ENCODE measurements at places on chromosomes 13 and 19. TPM values are rescaled to one million over a fixed set of nuclear protein-coding genes. Genes with fewer than 3 reads are reported as not detected.
A peak's percentile ranks its signal among the peaks of the same experiment; 100 is the strongest.

- no peak for DNase-seq
These were observed 300.8 kb downstream of the EFNB2 start for GRCh38 chr13:106234636-106235035.

GRCh38 chr13:95388420-95389079, 87.3 kb upstream of the ABCC4 start:
- no peak for DNase-seq

GRCh38 chr13:29472332-29472961, 123.0 kb downstream of the SLC7A1 start:
- no peak for DNase-seq

- no peak for DNase-seq
These were observed 52.9 kb downstream of the SLC7A9 start for GRCh38 chr19:32816555-32817099.

- DNase-seq, result peak; percentile 64
These were observed 341.6 kb downstream of the DNAJC15 start for GRCh38 chr13:43365039-43365344.

DNA sequence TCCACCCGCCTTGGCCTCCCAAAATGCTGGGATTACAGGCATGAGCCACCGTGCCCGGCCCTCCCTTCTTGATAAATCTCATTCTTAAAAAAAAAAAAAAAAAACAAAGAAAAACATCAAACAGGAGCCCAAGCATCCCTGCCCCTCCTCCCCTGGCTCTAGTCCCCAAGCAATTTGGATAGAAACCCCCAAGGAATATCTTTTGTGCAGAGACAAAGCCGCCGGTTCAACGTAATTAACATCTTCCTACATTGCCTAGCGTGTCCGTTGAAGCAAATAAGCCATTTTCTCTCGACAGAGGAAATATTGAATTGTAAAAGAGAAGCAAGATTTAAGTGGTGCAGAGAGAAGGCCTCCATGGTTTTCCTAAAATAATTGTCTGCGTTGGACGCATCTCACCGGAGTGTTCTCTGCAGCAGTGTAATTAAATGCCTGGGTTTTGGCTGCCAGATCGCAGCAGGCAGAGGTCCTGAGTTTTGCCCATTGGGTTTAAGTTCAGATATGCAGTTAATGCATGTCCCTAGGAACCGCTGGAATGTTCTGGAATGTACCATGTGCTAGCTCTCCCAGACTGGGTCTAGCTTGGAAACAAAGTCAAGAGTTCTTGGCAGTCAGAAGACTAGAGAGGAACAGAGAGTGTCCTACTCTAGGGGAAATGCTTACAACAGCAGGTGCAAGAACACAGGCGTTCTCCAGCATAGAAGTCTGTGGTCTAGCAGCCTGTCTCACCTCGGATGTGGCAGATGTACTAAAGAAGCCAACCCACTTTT, 30.8 kb downstream of the PIN1 start:
- DNase-seq, result no peak

DNA sequence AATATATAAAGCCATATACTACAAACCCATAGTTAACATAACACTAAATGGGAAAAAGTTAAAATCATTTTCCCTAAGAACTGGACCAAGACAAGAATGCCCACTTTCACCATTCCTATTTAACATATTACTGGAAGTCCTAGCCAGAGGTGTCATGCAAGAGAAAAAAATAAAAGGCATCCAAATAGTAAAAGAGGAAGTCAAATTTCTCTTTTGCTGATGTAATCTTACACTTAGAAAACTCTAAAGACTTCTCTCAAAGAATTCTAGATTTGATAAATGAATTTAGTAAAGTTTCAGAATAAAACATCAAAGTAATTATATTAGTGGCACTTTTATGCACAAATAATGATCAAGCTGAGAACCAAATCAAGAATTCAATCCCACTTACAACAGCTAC, 678.9 kb upstream of the SLITRK5 start:
- no peak for DNase-seq

DNA sequence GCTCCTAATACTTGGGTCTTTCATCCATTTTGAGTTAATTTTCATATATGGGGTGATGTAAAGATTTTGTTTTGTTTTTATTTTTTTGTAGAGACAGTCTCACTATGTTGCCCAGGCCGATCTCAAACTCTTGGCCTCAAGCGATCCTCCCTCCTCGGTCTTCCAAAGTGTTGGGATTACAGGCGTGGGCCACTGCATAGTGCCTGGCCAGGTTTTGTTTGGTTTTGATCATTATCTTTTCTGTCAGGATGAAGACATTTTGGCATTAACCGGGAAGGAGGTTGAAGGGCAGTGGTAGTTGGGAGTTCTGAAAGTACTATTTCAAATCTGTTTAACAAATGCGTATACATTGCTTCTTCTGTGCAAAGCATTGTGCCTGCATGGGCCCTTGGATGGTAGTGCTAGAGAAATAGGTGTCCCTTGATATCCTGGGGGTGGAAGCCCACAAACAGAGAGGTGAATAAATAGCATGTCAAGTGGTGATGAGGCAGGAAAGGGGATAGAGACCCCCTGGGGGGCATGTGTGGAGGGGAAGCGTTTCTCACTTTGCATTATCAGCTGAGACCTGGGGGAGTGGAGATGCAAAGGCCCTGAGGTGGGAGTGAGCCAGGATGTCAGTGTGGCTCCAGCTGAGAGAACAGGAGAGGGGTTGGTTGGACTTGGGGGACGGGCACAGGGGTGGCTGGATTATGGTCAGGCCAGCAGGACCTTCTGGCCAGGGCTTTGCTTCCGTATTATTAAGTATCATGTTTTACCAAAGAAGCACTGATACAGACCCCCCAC, 41.4 kb downstream of the GATAD2A start:
- no peak for DNase-seq

DNA sequence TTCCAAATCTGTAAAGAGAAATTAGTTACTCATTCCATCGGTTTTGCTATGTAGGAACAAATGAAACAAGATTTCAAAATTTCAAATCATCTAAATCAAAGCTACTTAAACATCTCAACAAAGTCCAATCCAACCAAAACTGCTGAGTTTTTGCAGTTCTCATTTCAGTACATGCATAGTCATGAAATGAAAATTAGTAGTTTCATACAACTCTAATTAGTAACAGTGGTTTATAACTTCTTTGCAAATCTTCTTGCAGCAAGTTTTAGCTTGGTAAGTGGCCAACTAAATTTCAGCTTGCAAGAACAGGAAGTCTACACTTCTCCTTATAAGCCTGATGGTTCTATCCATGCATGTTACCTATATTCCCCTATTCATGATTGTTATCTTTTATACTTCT, 75.6 kb downstream of the SPRY2 start:
- DNase-seq, result no peak

DNA sequence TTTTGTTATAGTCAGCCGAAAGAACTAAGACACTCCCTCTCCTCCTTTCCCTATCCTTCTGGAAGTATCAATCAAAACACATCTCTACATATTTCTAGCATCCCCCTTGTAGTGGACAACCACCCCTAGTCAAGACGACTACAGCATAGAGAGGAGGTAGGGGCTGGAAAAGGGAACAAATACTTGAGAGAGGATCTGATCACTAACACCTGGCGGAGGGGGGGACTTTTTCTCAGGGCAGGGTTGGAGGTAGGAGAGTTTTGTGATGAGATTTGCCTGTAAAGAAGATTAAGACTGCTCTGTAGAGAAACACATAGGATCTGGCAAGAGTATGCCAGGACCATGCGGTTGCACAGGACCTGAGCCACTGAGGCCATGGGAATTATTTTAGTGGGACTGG, 208.1 kb downstream of the SHISA2 start:
- no peak for DNase-seq

DNA sequence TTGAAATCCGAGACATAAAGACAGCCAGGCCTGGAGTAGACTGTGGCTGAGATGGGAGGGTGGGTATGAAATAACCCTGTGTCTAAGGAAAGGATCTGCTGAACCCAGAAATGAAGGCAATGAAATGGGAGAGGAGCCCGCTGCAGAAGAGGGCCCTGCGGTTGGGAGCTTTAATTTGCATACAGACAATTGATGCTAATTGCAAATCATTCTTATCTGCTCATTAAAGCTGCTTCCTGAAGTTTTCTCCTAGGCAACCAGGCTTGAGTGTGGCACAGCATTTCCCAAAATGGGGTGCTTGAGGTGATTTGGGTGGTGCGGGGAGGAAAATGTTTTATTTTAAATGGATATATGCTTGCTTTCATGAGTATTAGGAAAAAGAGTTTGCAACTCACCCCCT, 55.4 kb downstream of the DPF1 start:
- no peak for DNase-seq

GRCh38 chr19:8806661-8807060, 25.4 kb downstream of the ZNF558 start:
- no peak for DNase-seq

- no peak for DNase-seq
These were observed 316.2 kb downstream of the ENOX1 start for GRCh38 chr13:43470610-43471009.

GRCh38 chr13:41222259-41222852, 28.0 kb upstream of the KBTBD7 start:
- no peak for DNase-seq

DNA sequence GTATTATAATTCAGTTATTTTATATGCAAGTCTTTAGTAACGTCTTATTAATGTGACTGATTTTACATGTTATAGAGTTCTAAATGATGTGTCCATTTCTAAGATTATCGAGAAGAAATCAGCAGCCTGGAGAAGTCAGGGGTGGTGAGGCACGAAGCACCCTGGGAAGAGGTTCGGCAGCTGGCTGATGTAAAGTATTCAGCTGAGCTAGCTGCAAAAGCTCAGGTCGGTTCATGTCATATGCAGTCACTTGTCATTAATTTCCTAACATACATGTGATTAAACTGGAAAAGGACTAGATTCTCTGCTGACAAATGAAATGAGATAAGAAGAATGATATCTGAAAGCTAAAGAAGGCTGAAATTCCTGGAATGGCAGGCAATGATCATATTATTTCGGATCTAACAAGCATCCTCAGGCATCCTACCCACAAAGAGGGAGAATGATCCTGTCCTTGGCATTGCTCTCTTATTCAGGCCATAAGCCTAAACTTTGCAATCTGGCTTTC, 383.0 kb upstream of the SLITRK1 start:
- no peak for DNase-seq

DNA sequence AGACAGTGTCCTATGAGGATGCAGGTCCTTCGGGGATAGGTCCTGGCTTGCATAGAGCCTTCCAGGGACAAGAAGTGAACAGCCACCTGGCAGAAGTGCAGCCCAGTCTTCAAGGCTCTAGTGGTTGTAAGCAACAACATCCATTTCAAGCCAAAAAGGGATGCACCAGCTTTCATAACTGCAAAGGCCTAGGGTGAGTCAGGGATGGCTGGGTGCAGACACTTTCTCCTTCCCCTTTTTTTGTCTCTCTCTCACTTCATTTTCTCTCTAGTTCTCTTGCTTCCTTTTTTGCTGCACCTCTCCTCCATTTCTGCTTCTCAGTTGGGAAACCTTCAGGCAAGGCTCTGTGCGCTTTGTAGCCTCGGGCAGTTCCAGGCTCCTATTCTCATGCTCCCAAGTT, 196.2 kb upstream of the ZNF536 start:
- DNase-seq, result peak; percentile 64

GRCh38 chr19:10191347-10191746, 3.4 kb downstream of the DNMT1 start:
- DNase-seq, result no peak

- no peak for DNase-seq
These were observed 38.7 kb upstream of the C1QTNF9 start for GRCh38 chr13:24270639-24271141.

GRCh38 chr19:15337202-15337601, 4.9 kb upstream of the BRD4 start:
- no peak for DNase-seq

- DNase-seq, result no peak
These were observed at the start of gene KMT2B for GRCh38 chr19:35717665-35718344. Gene KMT2B, plus strand, starts transcription at chr19:35718003. Its CDS starts 16 bp downstream, at chr19:35718019.

GRCh38 chr13:29721766-29722165, 126.3 kb upstream of the SLC7A1 start:
- no peak for DNase-seq

GRCh38 chr13:87122551-87122950, 548.6 kb upstream of the SLITRK5 start:
- DNase-seq, result no peak

GRCh38 chr19:29745253-29745652, 30.2 kb upstream of the C19orf12 start:
- DNase-seq, result no peak

DNA sequence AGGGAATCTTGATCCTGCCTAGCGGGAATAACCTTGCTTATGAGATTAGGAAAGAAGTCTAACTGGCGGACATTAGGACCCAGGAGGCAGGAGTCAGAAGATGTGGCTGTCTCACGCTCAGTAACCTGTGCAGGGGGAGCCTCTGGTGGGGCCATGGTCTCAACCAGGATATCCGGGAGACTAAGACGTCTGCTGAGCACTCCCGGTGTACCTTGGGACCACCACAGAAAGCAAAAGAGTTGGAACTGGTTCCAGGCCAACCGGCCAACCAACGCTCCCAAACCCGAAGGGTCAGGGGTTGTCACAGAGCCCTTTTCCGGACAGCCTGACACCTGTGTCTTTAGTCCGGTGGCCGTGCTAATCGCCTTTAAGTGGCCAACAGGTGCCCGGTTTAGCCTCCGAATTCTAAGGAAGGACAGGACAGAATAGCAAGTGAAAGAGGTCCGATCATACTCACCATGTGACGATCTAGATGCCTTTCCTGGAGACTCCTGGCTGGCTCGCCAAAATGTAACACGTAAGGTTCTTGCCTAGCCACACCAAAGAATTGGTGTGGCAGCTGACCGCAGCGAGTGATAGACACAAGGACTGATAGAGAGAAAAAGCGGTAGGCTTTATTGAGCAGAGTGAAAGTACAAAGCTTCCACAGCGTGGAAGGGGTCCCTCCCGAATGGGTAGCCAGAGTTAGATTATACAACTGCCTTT, 103.9 kb upstream of the DIAPH3 start:
- DNase-seq, result no peak

The ZNF723 gene
- not detected for total RNA-seq

The KIR2DL1 gene
- total RNA-seq, result not detected

The KLK2 gene
- total RNA-seq, result not detected

The PLPPR3 gene
- total RNA-seq, result not detected

The CRX gene
- total RNA-seq, result not detected

The CLDND2 gene
- not detected for total RNA-seq

The KLK4 gene
- total RNA-seq, result not detected

The C19orf73 gene
- total RNA-seq, result 2.4 TPM

The CDX2 gene
- not detected for total RNA-seq

The DHX34 gene
- total RNA-seq, result 12.4 TPM

Data from esophagus muscularis mucosa (tissue), 4 donors.